ENCODE measurements at places on chromosomes 1 and 21.

GRCh38 chr1:94438692-94439276 is 20.6 kb downstream of the ABCD3 start:
- DNase-seq: no peak

DNA sequence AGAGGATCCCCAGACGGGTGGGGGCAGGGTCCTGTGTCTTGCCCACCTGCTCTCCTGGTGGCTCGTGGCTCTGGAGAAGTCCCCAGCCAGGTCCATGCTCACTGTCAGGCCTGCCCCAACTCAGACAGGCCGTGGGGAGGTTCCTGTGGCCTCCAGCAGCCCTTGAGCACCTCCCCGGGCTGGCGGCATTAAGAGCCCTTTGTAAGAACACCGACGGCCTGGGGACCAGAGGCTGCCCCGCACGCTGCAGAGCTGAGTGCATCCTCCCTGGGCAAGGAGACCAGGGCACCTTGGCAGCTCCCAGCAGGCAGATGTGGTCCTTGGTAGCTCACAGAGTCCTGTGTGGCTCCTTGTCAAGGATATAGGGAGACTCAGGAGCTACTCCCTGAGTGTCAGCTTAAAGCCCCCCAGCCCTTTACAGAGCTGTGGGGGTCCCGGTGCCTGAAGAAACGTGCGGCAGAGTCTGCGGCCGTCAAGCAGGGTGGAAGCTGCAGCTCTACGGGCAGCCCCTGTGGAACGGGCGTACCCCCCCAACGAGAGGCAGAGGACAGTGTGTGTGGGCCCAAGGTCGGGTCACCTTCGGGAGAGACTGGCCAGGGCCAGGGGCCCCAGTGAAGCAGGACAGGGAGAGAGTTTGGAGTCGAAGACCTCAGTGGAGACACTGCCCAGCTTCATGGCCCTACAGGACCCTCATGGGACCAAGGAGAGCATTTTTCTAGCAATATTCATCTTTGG is 118.6 kb downstream of the PRDM16 start:
- no peak for DNase-seq

DNA sequence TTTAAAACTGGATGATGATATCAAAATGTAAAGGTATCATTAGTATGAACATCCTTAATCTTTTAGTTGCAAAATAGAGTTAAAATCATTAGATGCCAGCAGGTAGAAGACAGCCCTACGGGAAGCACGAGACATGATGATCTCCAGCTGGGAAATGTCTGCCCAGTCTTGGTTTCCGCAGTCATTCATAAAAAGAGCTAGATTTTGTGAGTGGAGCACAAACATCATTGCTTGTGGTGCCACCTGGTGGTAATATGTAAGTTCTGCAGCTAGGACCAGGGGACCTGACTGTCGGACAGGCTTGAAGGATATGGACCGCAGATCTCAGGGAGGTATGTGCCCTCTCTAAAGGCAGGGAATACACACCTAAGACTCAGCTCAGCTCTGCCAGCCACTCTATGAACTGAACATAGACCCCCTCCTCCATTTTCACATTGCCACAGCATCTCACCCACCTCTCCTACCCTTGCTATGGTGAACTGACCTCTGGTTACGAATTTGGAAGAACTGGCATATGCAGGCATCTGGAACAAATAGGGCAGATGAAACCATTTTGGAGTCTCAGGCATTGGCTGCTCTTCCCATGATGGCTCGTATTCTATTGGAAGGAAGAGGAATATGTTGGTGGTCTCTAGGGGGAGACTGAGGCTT is 9.2 kb downstream of the FCMR start:
- DNase-seq: peak; percentile 74

DNA sequence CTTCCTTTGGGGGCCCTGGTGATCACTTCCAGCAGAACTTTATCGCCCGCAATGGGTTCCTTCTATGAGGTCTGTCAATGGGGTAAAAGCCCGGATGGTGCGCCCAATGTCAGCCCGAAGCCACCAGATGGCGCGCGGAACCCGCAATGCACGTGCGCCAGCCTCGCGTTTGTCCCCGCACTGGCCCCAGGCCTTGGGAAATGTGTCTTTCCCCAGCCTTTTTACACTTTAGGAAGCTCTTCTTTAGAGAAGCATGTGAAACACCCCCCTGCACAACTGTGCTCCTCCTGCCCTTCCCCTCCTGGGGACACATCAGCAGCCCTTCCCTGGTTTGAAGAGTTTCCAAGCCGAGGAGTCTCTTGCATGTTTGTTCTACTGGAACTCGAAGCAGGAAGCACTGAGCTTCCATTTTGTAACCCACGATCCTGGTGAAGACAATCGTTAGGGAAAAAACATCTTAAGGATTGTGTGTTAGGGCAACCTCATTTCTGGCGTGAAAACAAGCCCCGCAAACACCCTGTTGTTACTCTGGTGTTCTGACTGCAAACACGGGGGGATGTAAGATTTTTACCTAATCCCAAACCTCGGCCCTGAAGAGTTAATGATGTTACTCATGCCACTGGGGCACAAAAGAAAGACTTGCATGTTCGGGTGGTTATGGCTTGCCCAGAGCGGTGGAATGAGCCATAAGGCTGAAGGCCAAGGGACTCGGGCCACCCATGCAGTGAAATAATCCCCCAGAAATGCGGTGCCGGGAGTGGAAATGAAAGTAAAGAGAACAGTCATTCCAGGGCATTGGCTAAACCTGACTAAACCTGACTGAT is 20.4 kb upstream of the TARBP1 start:
- peak; percentile 87 for DNase-seq

GRCh38 chr1:34415140-34415539 is 238.4 kb downstream of the C1orf94 start:
- no peak for DNase-seq

DNA sequence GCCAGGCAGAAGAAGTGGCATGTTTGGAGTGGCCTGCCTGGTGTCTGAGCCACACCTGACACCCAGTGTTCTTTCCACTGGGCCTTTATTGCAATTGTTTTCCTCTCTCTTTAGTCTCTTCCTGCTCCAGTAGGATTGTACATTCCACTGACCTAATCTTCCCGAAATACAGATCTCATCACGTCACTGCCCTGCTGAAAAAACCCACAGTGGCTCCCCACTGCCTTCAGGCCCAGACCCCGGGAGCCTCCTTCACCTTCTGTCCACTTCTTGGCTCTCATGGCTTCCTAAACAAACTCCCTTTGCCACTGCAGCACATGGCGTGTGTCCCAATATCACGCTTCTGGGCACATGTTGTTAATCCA is 25.3 kb upstream of the ATP5PO start:
- DNase-seq: no peak

GRCh38 chr1:228000836-228001563 is 5.8 kb upstream of the WNT3A start:
- DNase-seq: no peak
